ENCODE measurements at places on chromosomes 3 and 15.

- DNase-seq: no peak
These were observed 14.3 kb upstream of the SRP14 start for GRCh38 chr15:40053079-40053830.

DNA sequence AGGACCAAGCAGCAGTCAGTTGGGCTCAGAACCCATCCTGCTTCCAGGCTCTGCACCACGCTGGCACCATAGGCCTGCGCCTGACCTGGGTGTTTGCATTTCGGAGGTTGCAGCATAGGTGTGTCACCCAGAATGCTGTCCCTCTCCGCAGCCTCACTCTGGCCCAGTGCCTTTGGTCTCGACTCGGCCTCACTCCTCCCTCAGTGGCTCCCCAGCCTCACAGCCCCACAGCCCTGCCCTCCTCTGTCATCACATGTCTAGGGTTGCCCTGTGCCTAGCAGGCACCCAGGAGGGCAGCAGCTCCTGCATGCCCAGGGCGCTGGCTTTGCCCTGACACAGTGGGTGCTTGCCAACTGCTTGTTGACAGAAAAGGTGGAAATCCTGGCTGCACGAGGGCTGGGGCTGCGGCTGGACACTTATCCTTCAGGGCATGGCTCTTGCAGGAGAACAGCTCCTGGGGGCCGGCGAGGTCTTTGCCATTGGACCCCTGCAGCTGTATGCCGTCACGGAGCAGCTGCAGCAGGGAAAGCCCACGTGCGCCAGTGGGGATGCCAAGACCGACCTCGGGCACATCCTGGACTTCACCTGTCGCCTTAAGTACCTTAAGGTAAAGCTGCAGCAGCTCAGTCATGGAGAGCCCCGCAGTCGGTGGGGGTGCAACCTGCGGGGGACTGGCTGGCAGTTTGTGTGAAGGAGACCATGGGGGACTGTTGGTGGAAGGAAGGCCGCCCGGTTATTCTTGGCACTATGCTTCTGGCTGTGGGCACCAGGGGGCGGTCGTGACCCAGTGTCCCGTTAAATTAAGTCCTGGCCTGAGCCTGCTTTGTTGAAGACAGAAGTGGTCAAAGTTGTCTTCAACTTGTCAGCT, 16.2 kb downstream of the NISCH start:
- DNase-seq: peak; percentile 20

DNA sequence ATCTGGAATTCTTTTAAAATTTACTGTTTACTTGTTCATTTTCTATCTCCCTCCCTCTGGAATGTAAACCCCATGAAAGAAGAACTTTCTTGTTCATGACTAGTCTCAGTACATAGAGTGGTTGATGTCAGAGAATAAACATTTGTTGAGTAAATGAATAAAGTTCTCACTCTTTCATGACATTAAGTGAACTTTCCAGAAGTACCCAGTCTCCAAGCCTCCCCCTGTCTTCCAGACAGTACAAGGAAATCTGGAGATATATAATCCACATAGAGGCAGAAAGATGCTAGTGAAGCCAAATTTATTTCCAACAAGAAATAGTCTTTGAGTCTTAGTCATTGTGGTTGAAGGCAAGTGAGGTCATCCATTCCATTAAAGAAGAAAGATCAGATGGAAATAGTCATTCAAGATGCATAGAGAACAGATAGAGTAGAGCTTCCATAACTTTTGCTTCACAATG, 71.5 kb upstream of the GALNT15 start:
- no peak for DNase-seq

- DNase-seq: no peak
These were observed 21.3 kb upstream of the GATM start for GRCh38 chr15:45399381-45400212.

- DNase-seq: no peak
These were observed 21.4 kb downstream of the CCDC191 start for GRCh38 chr3:114034787-114035545.
